ENCODE measurements at places on chromosomes 4 and X.

- DNase-seq: no peak
These were observed 135.8 kb downstream of the CDS1 start for GRCh38 chr4:84718699-84719098.

DNA sequence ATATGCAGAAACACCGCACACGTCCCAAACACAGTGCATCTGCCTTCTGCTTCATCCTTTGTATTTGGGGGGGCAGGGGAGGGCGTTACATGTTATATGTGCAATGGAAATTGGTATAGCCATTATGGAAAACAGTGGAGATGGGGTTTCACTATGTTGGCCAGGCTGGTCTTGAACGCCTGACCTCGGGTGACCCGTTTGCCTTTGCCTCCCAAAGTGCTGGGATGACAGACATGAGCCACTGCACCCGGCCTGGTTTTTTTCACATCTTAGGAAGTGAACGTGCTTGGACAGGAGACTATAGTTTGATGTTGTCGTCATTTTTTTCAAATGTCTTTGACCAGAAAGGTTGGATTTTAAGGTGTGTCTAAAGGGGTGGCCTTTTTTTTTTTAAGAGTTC, 88.6 kb downstream of the DHRSX start:
- DNase-seq: no peak

DNA sequence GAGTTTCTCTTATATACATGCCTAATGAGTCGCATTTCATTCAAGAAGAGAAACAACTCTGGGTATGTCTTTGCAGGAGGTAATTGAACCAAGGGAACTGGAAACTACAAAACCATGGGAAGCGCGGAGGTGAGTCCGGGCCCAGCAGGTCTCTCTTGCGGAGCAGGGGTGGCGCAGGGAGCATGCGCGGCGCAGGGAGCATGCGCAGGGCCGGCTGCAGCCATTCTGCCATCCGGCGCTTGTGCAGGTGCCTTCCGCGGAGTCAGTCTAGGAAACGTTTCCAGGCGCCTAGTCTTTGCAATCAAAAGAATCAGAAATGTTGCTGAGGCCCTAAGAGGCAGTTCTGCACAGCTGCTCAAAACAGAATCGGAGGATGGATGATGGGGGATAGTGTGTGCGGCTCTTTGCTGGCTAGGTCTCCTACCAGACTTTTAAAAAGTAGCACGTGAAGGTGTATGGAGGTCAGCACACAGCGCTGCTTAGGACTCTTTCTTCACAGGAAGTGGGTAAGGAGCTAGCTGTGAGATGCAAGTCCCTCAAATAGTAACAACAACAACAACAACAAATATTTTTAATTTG, 433.8 kb upstream of the FAT1 start:
- no peak for DNase-seq

DNA sequence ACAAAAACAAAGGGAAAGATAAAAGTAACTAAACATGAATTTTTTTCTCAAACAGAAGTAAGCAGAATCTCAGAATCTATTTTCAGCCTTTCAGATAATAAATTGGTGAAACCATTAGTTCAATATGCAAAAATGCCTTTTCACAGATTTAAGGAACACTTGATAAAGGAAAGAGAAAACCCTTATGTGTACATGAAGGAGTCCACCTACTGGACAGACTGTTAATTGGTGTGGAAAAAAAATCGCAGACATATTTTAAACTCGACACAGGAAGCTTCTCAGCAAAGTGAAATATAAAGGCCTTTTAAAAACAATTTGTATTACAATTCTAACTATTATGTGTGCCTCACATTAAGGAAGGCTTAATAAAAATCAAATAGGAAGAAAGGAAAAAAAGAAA, 22.3 kb downstream of the COX7B2 start:
- no peak for DNase-seq

GRCh38 chr4:60588556-60588955, 611.6 kb upstream of the ADGRL3 start:
- no peak for DNase-seq

- no peak for DNase-seq
These were observed 342.8 kb upstream of the F9 start for GRCh38 chrX:139187738-139188137.

DNA sequence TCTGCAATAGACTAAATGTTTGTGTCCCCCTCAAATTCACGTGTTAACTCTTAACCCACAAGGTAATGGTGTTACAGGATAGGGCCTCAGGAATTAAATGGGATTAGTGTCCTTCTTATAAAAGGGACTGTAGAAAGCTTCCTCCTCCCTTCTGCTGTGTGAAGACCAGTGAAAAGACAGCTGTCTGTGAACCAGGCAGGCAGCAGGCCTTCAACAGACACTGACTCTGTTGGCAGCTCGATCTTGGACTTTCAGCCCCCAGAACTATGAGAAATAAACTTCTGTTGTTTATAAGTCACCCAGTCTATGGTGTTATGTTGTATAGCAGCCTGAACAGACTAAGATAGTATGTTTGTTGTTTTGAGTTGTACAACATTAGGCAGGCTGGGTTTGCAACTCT, 208.1 kb downstream of the GBA3 start:
- DNase-seq: no peak

GRCh38 chr4:8651661-8652180, 59.2 kb downstream of the CPZ start:
- DNase-seq: peak; percentile 14

- DNase-seq: no peak
These were observed 192.1 kb upstream of the LCORL start for GRCh38 chr4:18213576-18214198.

GRCh38 chr4:37685161-37685822, 884 bp downstream of the RELL1 start:
- DNase-seq: no peak

GRCh38 chr4:61540944-61541343, 340.8 kb downstream of the ADGRL3 start:
- DNase-seq: peak; percentile 80

DNA sequence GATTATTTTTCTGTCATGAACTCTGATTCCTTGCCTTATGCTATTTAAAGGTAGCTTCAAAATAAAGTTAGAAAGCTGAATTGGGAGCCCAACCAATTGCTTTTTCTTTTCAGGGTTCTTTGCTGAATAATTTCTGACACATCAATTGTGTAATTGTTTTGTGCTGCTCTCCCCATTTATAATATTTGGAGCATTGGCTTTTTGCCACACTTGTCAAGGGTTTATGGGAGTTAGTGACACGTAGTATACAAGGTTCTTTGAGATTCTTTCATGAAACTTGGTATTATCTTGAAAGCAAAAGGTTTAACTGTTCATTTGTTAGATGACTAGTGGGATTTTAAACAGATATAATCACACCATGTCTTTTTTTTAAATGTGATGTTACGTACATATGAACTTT, 80.9 kb downstream of the POLA1 start:
- DNase-seq: no peak

GRCh38 chr4:115325836-115326235, 212.4 kb upstream of the NDST4 start:
- no peak for DNase-seq

GRCh38 chr4:38531141-38531727, 132.8 kb upstream of the KLF3 start:
- no peak for DNase-seq

- peak; percentile 54 for DNase-seq
These were observed 95.1 kb downstream of the USP9X start for GRCh38 chrX:41180194-41180908.

DNA sequence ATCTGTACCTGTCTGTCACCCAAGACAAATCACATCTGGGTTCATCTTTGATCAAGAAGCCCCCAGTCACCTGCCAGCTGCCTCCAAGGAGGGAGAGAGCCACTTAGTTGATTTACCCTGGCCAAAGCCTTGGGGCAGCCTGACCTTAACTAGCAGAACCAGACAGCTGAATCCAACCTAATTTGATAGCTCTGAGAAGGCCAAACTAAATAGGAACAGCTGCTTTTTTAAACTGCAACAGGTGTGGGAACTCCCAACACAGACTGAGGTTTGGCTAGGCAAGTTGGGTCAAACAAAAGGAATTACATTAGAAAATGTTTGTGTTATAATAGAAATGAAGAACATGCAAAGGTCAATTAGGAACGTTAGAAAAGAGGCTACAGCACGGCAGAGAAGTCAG, 375.7 kb downstream of the NLGN4X start:
- no peak for DNase-seq

GRCh38 chr4:107629318-107629717, 90.7 kb downstream of the PAPSS1 start:
- no peak for DNase-seq

GRCh38 chrX:17214962-17215361, 160.0 kb upstream of the NHS start:
- no peak for DNase-seq

GRCh38 chr4:7831858-7832730, 107.6 kb downstream of the AFAP1 start:
- no peak for DNase-seq

- peak; percentile 2 for DNase-seq
These were observed 25.7 kb downstream of the NKX1-1 start for GRCh38 chr4:1380368-1381151.

GRCh38 chr4:26400132-26400531, 79.3 kb downstream of the RBPJ start:
- no peak for DNase-seq

GRCh38 chr4:151304226-151304625, 21.2 kb downstream of the SH3D19 start:
- DNase-seq: no peak

- DNase-seq: no peak
These were observed 178.3 kb upstream of the ZIC3 start for GRCh38 chrX:137387646-137388045.

DNA sequence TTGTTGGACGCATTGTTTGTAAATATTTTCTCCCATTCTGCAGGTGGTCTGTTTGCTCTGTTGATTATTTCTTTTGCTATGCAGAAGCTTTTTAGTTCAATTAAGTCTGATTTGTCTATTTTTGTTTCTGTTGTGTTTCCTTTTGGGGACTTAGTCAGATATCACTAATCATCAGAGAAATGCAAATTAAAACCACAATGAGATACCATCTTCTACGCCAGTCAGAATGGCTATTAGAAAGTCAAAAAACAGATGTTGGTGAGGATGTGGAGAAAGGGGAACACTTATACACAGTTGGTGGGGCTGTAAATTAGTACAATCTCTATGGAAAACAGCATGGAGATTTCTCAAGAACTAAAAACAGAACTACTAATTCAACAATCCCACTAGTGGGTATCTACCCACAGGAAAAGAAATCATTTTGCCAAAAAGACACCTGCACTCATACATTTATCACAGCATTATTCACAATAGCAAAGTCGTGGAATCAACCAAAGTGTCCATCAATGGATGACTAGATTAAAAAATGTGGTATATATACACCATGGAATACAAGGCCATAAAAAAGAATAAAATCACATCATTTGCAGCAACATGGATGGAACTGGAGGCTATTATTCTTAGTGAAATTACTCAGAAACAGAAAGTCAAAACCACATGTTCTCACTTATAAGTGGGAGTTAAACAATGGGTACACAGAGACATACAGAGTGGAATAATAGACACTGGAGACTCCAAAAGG, 8.1 kb downstream of the COQ2 start:
- DNase-seq: no peak

GRCh38 chr4:140863197-140863596, 107.0 kb upstream of the TBC1D9 start:
- no peak for DNase-seq

DNA sequence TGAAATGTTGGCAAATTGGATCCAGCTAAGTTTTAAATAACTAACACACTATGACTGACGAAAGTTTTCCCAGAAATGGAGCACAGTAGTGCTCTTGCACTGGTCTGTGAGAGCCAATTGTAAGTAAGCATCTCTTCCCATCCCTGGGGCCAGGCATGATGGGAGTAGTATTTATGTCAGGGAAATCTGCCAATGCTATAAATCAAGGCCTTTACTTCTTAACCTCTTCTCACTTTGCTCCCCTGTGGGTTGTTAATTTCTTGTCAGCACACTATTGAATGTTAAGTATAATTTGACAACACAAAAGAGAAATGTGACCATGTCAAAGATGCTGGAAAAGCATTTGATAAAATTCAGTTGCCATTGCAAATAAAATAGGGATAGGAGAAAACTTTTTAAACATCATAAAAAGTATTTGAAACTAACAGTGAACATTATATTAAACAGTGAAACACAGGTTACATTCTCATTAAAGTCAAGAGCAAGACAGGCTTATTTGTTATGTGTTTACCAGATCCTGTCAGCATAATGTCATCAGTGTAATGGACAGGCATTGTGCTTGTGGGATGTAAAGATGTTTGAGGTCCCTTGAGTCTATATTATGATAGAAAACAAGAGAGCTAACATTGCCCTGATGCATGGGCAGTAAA, 5.0 kb downstream of the F8A1 start:
- no peak for DNase-seq

GRCh38 chr4:36917413-36917812, 327.1 kb upstream of the NWD2 start:
- DNase-seq: no peak

GRCh38 chrX:25012793-25013631, 2.8 kb downstream of the ARX start:
- DNase-seq: no peak

DNA sequence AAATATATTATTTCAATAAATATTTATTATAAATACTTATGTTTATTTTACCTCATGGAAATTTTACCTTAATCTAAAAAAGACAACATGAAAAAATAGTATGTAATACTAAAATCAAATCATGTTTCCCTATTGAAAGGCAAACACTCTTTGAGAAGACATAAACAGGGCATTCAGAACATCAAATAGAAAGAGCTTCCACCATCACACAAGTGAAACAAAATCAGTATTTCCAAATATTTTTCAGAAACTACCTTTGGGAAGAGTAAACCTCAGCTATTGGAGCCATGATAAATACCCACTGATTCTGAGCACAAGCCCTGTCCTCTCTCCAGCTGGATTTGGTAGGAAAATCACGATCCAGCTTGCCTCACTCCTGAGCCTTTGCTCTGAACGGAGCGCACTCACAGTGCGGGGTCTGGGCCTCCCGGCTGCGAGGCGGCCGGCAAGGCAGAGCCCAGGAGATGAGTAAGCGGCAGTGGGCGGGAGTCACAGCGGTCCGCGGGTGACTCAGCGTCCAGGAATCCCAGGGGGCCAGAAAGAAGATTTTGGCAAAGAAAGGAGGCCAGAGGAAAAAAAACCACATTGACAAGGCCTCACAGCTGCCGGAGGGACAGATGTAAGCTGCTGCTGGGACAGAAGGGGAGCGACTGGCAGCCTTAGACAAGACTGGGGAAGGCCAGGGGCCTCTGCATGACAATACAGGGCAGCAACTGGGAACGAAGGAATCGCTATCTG, 14.7 kb upstream of the ANXA5 start:
- DNase-seq: peak; percentile 61

- no peak for DNase-seq
These were observed 303.8 kb upstream of the TENM3 start for GRCh38 chr4:181939199-181939945.

- DNase-seq: no peak
These were observed 950.1 kb downstream of the FAT4 start for GRCh38 chr4:126264839-126265238.

GRCh38 chr4:97359826-97360225, 783.5 kb downstream of the STPG2 start:
- DNase-seq: no peak

DNA sequence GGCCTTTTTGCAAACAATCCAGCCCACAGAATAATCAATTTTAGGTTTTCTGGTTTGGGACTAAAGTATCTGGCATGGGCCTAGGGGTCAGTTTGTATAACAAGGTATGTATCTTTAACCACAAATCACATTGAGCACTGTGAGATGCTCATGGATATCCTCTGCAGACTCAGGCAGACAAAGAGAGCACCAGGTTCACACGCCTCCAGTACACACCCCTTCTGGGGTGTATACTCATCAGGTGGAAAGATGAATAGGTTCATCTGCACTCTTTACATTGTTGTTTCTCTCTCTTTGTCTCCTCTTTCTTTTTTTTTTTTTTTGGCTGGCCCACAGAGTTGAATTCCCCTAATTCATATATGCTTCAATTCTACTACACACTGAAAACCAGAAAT, 21.1 kb downstream of the TEC start:
- DNase-seq: no peak
